Right ventricle myocardium superior (tissue), 1 donor: ENCODE measurements at places on chromosomes 3 and 15. TPM values are rescaled to one million over a fixed set of nuclear protein-coding genes. Genes with fewer than 3 reads are reported as not detected.

GRCh38 chr3:143584474-143584873 lies 263.8 kb downstream of the SLC9A9 start:
- no peak for DNase-seq

DNA sequence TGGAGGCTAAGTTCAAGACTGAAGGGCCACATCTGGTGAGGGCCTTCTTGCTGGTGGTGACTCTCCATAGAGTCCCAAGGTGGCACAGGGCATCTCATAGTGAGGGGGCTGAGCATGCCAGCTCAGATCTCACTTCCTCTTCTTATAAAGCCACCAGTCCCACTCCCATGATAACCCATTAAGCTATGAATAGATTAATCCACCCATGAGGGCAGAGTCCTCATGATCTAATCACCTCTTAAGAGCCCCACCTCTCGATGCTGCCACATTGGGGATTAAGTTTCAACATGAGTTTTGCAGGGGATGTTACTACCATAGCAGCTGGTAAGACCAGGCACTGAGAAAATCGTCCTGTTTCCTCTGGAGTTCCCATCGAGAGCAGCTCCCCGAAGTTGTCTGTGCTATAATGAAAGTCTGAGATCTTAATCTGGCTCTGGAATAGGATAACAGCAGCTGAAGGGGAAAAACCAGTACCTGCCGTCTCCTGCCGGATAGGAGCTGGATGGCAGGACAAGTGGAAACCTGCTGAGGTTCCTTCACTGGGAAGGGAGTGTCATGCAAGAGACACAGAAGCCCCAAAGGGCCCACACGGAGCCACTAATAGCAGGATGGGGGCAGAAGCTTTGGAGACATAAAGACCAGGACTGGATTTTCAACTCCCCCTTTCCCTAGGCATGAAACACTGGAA lies 79.5 kb upstream of the EPHB3 start:
- no peak for DNase-seq

DNA sequence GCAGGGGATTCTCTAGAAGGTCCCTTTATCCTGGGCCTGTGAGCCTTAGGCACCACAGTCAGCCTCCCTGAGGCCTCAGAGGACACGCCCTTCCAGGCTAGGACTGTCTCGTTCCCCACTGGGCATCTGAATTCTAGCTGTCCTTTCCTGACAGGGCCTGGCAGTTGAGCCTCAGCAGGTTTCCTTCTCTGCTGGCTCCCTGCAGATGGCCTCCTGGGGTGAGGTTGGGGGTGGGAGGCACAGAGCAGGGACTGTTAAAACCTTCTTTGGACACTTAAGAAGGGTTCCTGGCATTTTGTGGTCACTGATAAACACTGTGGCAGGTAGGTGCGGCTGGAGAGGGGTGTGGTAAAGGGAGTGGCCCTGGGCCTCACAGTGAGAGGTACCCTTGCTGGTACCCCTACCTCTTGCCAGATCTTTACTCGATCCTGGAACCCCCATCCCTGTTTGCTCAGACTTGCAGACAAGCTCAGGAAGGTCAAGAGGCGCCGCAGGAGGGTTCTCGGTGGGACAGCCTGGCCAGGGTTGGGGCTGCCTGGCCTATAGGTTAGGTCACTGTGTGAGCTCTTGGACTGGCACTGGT lies 8.5 kb downstream of the CLK3 start:
- no peak for DNase-seq

DNA sequence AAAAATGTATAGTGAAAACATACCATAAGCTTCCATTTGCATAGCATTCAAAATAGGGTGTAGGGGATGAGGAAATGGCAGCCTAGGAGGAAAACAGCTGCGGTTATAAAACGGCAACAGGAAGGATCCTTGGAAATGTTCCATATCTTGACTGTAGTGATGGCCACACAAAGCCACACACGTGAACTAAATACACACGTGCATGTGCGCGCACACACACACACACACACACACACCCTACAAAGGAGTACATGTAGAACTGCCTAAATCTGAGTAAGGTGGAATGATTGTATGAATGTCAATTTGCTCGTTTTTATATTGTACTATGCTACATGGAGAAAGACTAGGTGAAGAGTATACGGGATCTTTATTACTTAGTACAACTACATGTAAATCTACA lies 3.9 kb upstream of the IREB2 start:
- DNase-seq: no peak

Gene RPL14
- total RNA-seq: 992 TPM

Gene A4GNT
- total RNA-seq: not detected

Gene LRTM1
- not detected for total RNA-seq
